ENCODE measurements at places on chromosomes 5 and 9. TPM values are rescaled to one million over a fixed set of nuclear protein-coding genes. Genes with fewer than 3 reads are reported as not detected.

GRCh38 chr5:117204926-117205869, 630.6 kb upstream of the SEMA6A start:
- no peak overlapping the region for H3K27ac ChIP-seq
- no peak overlapping the region for H3K4me3 ChIP-seq
- no peaks in the 10 kb centered on the region for H3K4me1 ChIP-seq

DNA sequence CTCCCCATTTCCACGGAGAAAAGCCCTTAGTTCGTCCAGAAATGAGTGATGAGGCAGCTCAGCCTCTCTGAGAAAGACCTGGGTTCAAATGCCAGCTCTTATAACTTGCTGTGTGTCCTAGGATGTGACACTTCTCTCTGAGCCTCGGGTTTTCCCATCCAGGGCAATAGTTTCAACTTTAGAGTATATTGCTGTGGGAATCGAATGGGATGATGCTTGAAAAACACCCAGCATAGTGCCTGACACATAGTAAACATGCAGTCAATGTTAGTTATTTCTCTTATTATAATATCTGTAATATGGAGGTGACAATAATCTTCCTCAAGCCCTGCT, 430 bp upstream of the MAPKAP1 start:
- H3K27ac ChIP-seq: no peak overlapping the region
- no peaks in the 10 kb centered on the region for H3K27me3 ChIP-seq
- no peak for DNase-seq
- peak overlapping the region; percentile 75 for H3K4me3 ChIP-seq

- H3K36me3 ChIP-seq: no peaks in the 10 kb centered on the region
- H3K27ac ChIP-seq: no peak overlapping the region
- H3K4me1 ChIP-seq: no peaks in the 10 kb centered on the region
- H3K27me3 ChIP-seq: no peaks in the 10 kb centered on the region
- H3K4me3 ChIP-seq: no peak overlapping the region
- no peak for DNase-seq
Measured at GRCh38 chr9:3977614-3978112, 322.2 kb downstream of the GLIS3 start.

DNA sequence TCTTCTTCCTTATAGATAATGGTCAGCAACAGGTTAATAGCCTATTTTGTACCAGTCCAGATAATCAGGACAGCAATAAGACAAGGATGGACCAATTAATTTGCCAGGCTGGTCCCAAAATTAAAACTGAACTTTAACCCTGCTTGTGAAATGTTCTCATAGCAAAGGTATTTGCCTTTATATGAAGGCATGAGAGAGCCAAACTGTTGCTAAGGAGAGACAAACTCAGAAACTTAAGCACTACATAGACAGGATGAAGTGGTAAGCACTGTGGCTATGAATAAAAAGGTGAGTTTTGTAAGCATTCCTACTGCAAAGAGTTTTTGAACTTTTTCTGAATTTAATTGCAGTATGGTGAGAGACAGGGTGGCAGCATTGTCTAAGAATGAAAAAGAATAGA, 174.7 kb upstream of the PPP1R2B start:
- H3K36me3 ChIP-seq: no peaks in the 10 kb centered on the region
- H3K27me3 ChIP-seq: no peaks in the 10 kb centered on the region
- no peak overlapping the region for H3K4me3 ChIP-seq
- H3K27ac ChIP-seq: no peak overlapping the region

The GABRA6 gene
- not detected for total RNA-seq

DNA sequence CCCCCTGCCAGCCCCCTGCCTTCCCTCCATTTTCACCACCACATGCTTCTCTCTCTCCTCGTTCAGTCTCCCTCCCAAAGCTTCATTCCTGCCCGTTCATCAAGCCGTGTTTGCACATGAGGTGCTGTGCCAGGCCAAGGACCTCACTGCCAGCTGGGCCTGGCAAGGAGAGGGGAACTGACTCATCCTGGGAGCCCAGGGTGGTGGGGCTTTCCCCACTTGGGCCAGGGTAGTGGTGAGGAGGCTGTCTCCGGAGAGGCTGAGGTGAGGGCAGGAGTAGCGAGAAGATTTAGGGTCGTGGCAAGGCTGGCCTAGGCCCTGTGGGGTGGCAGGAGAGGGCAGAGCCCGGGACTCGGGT, 30.4 kb upstream of the NOTCH1 start:
- peaks cover 6% of the 10 kb centered on the region for H3K36me3 ChIP-seq
- H3K4me1 ChIP-seq: peaks cover 47% of the 10 kb centered on the region
- no peak for DNase-seq
- no peak overlapping the region for H3K27ac ChIP-seq

DNA sequence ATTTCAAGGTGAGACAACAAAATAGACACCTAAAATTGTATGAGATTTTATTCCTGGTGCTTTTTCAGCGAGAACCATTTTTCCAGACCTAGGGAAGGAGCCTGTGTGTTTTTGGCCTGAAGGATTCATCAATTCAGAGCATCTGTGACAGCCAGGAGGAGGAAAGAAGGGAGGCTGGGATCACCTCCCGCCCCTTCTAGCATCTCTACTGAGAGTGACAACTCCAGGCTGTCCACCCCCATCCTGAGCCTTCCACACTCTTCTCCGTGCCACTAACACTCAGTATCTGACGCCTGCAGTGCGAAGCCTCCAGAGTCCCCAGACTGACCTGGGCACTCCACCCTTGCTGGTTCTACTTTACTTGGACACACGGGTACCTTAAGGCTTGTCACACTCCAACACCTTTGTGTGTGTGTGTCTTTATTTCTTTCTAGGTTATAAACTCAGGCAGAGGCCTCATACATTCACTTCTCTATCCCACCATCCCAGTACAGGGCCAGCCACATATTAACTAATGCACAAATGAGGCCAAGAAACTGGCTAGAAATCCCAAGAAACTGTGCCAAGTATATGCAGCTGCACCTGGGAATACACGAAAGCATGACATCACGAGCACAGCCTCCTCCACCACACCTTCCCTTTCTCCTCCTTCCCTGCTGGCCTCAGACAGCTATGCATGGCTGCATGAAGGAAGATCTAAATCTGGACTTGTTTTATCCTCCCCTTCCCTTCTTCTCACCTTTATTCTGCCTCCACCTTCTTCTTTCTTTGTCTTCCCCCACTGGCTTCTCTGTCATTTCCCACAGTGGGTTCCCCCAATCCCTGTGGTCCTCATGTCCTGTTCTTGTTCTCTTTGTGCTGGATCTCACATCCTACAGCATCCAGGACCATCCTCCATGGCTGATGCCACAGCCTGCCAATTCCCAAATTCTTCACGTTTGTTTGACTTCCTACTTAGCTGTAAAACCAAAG, 16.0 kb downstream of the S1PR3 start:
- H3K27me3 ChIP-seq: no peaks in the 10 kb centered on the region
- no peaks in the 10 kb centered on the region for H3K4me1 ChIP-seq

GRCh38 chr5:73718762-73719161, 92.8 kb downstream of the ARHGEF28 start:
- peaks cover 12% of the 10 kb centered on the region for H3K4me1 ChIP-seq
- H3K27ac ChIP-seq: no peak overlapping the region
- DNase-seq: no peak
- no peaks in the 10 kb centered on the region for H3K27me3 ChIP-seq
- peaks cover 5% of the 10 kb centered on the region for H3K36me3 ChIP-seq

The TGFBI gene
- total RNA-seq: 172 TPM

DNA sequence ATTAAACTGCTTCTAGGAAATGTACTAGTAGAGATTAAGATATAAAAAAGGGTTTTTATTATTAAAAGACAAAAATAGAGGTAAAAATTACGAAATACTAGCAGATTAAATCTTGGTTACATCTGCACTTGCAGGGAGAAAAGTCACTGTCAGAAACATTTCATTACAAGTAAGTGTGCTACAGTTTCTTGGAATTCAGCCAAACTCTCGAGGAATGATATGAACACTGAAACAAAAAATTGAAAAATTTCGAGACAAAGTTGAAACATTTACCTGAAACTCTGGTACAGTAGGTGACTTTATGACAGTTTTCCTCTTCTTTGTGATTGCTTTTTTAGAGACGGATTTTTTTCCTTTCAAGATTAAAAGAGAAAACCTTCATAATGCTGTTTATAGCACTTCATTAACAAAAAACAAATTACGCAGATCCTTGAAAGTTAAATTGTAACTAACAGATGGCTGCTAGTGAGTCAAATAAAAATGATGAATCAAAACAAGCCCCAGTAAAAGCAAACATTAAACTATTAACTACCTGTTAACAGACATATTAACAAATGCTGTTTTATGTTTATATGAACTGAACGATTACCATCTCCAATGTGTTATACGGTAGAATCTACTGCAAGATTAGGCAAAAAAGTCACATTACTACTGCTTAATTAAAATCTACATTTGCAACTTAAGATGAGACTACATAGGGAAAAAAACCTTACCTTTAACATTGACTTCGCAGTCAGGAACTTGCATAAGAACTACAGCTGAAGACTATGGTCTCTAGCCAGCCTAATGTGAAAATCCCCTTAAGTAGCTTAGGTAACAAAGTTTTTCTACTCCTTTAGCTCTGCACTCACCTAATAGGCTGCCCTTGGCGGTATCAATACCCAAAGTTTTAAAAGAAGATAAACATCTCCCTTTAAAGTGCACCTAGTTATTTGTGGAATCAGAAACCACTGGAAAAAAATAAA, 61.4 kb downstream of the RANBP6 start:
- no peaks in the 10 kb centered on the region for H3K4me1 ChIP-seq
- no peaks in the 10 kb centered on the region for H3K27me3 ChIP-seq
- no peak overlapping the region for H3K27ac ChIP-seq
- no peak overlapping the region for H3K4me3 ChIP-seq
- DNase-seq: no peak
- no peaks in the 10 kb centered on the region for H3K36me3 ChIP-seq

The BTF3 gene
- total RNA-seq: 309 TPM

- H3K27me3 ChIP-seq: no peaks in the 10 kb centered on the region
- no peak for DNase-seq
- no peaks in the 10 kb centered on the region for H3K36me3 ChIP-seq
- H3K4me3 ChIP-seq: no peak overlapping the region
Measured at GRCh38 chr5:31581498-31582099, 49.5 kb downstream of the C5orf22 start.
